ENCODE measurements at places on chromosomes 1 and 21. TPM values are rescaled to one million over a fixed set of nuclear protein-coding genes. Genes with fewer than 3 reads are reported as not detected.

DNA sequence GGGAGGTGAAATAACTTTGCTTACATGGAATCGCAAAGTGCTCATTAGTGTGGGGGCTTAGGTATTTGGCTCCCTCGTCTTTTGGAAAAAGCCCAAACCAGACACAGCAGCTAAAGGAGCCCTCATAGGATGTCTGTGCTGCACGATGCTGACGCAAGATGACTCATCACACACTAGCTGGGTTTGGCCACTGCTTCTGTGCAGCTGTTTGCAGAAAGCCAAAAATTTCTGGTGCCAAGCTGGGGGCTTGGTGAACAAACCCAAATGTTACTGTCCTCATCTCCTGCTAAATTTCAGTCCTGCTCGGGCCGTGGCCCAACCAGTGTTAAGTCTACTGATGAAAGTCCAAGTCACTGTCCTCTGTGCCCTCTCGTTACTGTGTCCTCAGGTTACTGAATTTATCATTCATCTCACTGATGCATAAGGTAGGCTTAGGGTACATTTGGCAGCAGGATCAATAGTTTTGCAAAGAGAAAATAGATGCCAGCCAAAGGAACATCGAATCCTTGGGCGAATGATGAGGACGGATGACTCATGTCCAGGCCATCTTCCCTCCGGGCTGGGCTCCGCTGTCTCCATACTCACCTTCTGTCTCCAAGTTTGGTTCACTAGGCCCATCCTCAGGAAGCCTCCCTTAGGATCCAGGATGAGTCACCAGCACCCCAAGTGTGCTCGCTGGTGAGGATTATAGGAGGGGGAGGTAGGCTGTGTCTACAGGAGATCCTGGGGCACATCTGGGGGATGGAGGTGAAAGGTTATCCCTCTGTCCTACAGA lies 177.7 kb downstream of the ADSS2 start:
- DNase-seq = peak; percentile 58

- no peak for DNase-seq
Measured at GRCh38 chr1:181383695-181384094, 99.6 kb upstream of the CACNA1E start.

- DNase-seq = no peak
Measured at GRCh38 chr21:38902608-38903445, 97.1 kb downstream of the ETS2 start.

Gene TMEM52
- total RNA-seq = not detected
